ENCODE measurements at places on chromosomes 11 and 22.
A peak's percentile ranks its signal among the peaks of the same experiment; 100 is the strongest.

- no peak for DNase-seq
Observed at GRCh38 chr11:70641369-70641768, 243.0 kb downstream of the CTTN start.

DNA sequence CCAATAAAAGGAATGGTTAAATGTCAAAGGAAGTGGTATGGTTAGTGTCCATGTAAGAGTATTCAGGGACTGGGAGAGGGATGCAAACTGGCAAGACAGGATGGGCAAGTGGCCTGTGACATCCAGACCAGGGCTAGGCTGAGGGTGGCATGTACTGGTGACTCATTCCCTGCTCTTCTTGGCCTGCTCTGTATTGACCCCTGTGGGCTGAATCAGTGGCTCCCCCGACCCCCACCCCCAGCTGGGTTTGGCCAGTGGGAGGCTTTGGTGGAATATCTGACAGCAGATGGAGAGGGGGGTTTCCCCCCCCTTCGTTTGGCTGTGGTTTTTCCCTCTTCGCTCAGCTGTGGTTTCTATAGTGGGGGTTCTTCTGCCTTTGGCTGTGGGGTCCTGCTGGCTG is 87.7 kb downstream of the CSNK2A3 start:
- no peak for DNase-seq

DNA sequence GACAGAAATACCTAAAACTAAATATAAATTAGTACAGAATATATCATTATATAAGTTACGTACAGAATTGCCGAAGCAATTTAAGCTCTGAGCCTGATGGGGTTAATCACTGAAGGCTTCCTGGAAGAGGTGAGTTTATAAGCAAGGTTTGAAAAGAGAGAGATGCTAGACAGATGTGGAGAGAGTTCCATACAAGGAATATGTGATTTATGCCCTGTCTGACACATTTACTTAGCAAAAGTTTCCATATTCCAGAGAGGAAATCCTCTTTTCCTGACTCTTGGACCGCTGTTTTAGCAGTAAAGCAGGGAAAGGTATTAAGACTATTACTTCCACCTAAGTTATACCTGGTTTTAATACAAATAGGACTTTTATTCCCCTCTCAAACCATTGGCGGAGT is 65.1 kb downstream of the DBX1 start:
- no peak for DNase-seq

- no peak for DNase-seq
Observed at GRCh38 chr11:120105576-120105975, 32.3 kb downstream of the TRIM29 start.

- no peak for DNase-seq
Observed at GRCh38 chr22:25167082-25167481, 32.6 kb upstream of the CRYBB3 start.

GRCh38 chr11:91926965-91927364 is 297.7 kb upstream of the FAT3 start:
- DNase-seq: peak; percentile 12

- no peak for DNase-seq
Observed at GRCh38 chr11:76990628-76991027, 43.6 kb upstream of the B3GNT6 start.

Measured in fibroblast of the conjunctiva (primary cell).